NCI-H187 (cell line): ENCODE measurements at places on chromosomes 2 and 18.

DNA sequence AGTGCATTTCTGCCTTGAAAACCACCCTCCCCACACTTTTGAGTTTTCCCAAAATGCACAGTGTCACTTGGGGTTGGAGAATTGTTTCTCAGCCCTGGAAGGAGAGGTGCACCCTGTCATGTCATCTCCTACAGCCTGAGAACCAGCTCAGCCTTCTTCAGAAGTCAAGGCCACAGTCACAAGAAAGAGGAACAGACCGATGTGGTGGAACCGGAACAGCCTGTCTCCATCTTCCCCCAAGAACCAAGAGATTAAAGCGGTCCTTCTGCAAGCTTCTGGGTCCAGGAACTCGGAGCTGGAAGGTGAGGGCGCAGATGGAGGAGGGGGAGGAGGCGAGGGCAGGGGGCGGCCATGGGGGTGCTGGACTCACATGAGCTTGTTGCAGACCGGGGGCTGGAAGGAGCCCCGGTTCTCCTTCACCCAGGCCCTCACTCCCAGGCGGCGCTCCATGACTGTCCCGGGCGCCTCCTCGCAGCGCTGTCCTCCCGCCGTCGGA, 248 bp downstream of the HAAO start:
- no peak for DNase-seq

DNA sequence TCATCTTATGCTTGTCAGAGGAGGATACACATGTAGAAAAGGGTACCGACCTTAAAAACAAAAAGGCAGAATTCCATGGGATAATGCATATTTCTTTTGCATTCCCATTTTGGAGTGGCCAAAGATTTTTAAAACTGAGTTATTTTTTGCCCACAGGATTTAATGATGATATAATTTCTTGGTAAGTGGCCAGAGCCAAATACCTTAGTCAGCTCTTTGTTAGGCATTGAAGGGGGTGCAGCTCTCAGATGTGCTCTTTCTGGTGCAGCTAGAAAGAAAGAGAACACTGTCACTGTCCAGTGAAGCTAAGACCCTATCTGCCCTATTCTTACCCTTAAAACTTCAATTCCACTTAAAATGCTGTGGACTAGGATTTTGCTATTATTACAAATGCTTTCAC, 10.8 kb downstream of the COQ10B start:
- DNase-seq: no peak

DNA sequence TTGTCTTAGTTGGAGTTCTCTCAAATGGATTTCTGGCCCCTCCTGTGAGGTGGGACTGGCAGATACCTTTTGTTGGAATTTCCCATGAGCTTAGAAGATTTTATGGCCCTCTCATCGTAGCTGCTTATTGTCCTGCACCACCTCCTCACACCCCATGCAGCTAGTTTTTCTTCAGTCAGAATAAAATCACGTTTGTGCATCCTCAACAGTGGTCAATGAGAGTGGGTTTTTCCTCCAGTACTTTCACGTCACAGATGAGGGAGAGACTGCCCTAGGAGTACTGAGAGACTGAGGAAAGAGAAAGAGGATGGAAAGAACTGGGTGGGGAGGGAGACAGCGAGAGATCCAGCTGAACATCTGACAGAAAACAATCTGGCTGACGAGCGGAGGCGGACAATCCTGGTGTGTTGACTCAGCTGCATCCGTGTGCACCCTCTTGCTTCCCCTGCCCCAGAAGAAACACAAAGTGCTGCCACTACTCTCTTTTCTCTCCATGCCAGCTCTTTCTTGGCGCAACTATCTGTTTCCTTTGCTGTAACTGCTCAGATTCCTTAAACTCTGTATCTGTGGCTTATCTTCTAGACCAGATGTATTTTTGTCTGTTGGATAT, 7.4 kb downstream of the RAPGEF4 start:
- DNase-seq: no peak

- no peak for DNase-seq
Measured at GRCh38 chr2:239582476-239582875, 181.7 kb upstream of the HDAC4 start.

- DNase-seq: no peak
Measured at GRCh38 chr2:23367760-23368159, 17.2 kb upstream of the KLHL29 start.

DNA sequence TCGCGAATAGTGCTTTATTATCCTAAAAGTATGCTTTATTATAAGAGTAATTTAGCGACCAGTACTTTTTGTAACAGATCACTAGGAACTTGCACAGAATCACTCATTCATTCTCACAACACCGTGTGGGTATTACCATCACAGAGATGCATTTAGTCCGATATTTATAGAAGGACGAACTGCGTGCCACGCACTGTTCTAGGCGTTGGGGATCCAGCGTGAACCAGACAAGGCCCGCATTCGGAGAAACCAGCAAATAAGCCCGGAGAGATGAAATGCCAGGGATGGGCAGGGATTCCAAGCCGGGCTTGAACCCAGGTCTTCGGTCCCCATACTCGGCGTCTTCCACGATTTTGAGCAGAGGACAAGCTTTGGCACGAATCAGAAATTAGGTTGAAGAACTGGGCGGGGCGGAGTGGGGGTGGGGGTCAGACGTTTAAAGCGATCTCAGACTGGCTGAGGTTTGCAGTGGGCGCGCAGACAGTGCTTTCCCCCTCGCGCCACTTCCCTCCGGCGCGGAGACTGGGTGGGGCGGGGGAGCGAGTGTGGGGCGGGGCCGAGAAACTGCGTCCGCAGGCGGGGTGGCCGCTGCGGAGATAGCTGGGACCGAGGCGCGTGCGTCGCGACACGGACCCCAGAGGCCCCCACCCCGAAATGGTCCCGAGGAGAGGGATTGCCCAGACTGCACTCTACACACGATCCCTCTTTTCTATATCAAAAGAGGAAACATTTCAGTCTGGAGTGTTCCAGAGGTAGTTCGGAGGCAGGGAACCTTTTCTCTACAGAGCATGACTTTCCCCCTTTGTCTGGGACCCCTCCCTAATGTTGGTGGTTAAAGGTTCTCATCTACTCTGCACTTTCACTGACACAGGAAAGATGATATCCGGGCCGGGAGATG, 1.1 kb upstream of the CXCR4 start:
- DNase-seq: peak; percentile 32

DNA sequence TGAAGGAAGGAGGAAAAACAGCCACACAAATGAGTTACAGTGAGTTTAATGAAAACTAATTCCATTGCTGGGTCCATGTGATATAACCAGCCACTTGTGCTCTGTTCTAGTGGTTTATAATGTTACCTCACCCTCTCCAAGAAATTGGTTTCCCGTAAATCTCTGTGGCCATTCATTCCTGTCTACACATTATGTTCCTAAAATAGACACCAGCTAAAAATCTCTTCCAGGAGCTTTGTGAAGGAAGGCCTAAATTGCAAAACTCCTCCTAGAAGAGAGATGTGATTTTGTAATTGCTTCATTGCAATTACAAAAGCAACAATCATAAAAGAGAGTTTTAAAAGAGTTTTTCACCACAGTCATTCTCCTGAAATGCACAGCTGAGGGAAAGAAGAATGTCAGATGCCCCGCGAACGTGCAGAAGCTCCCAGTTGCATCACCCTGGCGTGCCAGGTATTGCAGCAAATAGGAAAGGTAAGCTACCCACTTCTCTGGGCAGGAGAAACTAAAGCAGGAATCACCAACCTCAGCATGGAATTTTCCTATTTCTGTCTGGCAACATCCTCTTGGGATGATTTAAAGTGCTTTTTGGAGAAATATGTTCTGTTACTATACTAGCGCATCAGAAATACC, 1.7 kb downstream of the SCN1A start:
- DNase-seq: no peak

GRCh38 chr18:23181547-23181946, 46.3 kb downstream of the CABLES1 start:
- no peak for DNase-seq

DNA sequence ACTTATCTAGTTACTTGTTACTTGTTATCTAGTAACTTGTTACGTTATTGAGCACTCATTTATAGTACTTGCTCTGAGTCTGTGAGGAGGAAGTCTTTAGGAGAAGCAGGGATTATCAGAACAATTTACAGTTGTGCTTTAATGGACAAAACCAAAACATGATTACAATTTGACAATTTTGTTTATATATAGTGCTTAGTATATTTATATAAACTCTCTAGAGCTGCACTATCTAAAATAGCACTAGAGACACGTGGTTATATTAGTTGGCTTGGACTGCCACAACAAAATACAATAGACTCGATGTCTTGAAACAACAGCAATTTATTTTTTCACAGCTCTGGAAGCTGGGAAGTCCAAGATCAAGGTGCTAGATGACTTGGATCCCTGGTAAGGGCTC, 78.4 kb downstream of the BMPR2 start:
- no peak for DNase-seq

DNA sequence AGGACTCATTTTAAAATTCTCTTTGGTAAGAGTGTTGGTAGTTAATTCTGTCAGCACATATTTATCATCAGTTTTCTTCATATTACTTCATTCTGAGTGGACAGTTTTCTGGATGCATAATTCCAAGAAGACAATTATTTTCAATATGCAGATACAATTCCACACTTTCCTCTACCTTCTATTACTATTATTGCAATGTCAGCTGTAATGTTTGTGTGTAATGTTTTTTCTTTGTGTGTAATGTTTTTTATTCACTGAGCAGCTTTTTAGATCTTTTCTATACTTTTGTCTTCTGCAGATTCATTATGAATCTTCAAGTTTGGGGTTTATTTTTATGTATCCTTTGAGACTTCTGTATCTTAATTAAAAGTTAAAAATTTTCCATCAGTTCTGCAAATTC, 264.0 kb upstream of the VRK2 start:
- DNase-seq: no peak

DNA sequence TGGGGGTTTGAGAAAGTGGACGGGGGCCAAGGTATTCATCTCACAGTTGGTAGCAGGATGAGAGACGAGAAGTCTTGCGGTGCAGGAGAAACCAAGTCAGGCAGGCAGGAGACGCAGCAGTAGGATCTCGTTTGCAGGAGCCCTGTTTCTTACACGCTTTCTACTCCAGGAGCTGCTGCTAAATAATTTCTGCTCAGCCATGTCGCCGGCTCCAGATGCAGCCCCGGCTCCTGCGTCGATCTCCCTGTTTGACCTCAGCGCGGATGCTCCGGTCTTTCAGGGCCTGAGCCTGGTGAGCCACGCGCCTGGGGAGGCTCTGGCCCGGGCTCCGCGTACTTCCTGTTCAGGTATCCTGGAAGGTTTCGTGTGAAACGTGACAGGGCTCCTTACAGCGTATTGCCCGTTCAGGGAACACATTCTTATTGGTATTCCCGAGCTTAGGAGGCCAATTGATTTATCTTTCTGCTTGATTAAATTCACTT, 494 bp downstream of the ANKZF1 start:
- DNase-seq: no peak

GRCh38 chr2:101815739-101816391, 118.4 kb downstream of the MAP4K4 start:
- DNase-seq: no peak

DNA sequence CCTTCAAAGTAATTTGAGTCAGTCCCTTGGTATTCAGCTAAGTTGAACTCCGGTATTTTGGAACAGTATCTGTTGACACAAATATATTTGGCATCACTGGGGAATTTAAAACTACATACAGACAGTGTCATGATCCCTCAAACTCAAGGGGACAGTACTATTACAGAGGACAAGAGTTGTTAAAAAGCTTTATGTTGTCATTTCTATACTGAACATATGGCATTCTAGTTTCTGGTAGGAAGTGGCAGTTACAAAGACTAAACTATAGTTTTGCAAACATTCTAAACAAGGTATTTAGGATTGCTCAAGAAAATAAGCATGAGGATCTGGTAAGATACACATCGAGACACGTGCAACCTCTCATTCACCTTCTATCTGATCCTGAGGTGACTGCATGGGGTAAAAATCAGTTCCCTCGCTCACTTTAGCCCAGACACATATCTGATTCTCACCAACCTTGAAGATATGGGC, 16.6 kb upstream of the CCNYL1 start:
- no peak for DNase-seq

DNA sequence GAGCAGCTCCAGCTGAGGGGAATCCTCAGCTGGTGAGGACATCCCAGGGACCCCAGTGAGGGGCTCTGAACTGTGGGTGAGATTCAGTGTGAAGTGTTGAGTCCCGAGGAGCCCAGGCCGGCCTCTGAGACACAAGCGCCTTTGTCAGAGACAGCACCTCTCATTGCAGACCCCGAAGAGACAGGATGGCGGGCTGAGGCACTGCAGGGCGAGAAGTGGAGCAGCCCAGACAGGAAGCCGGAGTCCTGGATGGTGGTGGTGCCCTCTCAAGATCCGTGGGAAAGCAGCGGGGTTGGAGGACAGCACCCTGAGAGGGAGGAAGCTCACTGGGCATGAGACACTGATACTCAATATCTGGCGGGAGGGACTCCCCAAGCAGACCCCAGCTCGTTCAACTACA, 49.1 kb upstream of the ID2 start:
- DNase-seq: no peak

GRCh38 chr2:119253114-119253702, 29.6 kb downstream of the STEAP3 start:
- DNase-seq: no peak

GRCh38 chr2:234050455-234051135, at the start of gene SPP2:
SPP2 (plus strand) TSS chr2:234050702; CDS start chr2:234050787, 85 bp downstream.
- no peak for DNase-seq

GRCh38 chr2:129302106-129302505, 677.4 kb upstream of the RAB6C start:
- no peak for DNase-seq

DNA sequence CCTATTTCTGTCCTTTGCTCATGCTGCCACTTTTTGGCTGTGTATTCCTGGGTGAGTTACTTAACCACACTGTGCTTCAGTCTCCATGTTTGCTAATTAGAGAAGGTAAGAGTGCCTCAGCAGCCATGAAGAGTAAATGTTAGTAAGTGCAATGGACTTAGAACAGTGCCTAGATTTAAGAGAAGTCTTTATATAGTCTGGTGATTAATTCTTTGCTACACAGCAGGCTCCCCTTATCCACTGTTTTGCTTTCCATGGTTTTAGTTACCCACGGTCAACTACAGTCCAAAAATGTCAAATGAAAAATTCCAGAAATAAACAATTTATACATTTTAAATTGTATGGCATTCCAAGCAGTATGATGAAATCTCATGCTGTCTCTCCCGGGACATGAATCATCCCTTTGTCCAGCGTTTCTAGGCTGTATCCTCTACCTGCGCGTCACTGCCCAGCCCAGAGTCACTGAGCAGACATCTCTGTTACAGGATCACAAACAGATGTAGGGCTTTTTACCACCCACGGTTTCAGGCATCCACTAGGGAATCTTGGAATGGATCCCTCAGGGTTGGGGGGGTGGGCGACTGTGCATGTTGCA, 91.0 kb downstream of the CTIF start:
- DNase-seq: no peak

DNA sequence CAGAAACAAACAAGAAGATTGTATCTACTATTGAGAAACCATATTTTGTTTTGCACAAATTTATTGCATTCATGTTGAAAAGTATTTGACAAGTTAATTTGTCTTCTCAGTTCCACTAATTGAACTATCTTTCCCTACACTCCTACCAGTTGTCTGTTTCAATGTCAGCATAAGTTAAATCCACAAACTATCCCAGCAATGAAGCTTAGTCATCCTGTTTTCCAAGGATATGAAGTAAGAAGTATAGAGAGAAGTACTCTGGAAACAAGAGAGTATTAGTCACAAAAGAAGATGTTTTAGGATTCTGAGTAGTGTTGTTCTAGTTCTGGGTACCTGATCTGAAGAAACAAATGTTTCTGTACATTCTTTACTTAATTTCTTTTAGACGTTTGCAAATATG, 261.6 kb upstream of the ZNF804A start:
- DNase-seq: no peak
